Activated CD4-positive, alpha-beta T cell treated with anti-CD3 and anti-CD28 coated beads, Interleukin-2, amount 10 ng/mL, durations not matched to agents 7 days and 5 days (primary cell): ENCODE measurements at places on chromosomes 1 and 21.

DNA sequence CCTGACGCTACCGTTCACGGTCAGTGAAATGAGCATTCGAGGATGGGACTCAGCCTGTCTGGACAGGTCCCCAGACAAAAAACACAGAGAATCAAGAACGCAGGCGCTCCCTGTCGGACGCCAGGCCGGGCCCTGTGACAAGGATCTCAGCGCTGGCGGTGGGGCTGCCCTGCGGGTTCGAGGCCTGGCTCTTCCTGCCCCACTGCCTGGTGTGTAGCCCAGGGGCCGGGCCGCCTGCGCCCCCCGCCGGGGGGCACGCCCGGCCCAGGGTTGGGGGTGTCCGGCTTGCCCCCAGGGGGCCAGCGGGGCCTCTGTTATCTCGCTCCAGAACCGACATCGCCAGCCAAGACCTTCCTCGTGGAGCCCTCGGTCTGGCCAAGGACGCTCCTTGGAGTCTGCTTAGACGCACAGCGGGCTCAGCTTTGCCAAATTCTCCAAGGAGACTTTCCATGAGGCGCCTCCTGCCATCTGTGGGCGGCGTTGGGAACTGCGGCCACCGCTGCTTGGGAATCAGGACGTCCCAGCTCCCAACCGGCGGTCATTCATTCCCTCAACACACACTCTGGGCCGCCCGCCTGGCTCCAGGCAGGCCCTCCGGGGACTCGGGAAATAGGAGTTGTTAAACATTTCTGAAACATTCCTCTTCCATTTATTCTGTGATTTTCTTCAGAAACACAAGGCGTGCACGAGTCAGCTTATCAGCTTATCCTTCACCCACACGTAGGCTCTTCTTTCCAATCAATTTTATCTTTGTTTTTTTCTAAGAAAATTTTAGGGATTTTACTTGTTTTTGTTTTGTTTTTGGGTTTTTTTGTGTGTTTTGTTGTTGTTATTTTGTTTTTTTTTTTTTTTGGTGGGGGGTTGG is 11.3 kb upstream of the RIPK4 start:
- DNase-seq: no peak

- DNase-seq: no peak
These were observed 1069.9 kb upstream of the ADGRL4 start for GRCh38 chr1:80076469-80076868.

GRCh38 chr1:206559672-206559995 is 52.3 kb downstream of the RASSF5 start:
- no peak for DNase-seq

DNA sequence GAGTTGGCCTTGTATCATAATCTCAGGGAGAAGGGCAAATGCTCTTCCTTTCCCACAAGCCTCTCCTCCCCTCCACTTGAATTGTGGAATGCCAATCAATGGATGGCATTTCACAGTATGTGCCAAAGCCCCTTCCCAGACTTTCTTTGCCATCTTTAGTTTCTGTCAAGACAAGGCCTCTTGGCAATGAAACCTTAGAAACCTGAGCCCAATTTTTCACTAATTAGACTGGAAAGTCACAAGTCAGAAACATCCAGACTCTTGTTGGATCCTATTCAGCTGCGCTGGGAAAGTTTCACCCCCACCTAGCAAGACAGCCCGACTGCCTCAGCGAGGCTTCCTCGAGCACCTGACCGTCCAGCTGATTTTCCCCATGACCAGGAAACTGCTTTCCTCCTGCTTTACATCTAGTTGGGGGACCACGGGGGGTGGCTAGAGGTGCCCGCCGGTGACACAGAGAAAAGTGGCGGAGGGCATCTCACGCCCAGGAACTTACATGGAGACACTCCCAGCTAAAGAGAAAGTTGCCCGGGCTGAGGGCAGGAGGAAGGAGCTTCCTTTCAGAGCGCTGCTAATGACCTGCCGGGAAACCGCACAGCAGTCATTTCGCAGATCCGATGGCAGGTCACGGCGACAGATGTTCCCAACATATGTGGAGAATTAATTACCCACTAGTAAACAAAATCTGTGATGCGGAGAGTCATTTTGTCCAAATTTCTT is 302.6 kb upstream of the RRP15 start:
- DNase-seq: no peak

- peak; percentile 78 for DNase-seq
These were observed 15.9 kb downstream of the TMEM63A start for GRCh38 chr1:225866061-225866837.
